ENCODE measurements at places on chromosomes 7 and 10.

DNA sequence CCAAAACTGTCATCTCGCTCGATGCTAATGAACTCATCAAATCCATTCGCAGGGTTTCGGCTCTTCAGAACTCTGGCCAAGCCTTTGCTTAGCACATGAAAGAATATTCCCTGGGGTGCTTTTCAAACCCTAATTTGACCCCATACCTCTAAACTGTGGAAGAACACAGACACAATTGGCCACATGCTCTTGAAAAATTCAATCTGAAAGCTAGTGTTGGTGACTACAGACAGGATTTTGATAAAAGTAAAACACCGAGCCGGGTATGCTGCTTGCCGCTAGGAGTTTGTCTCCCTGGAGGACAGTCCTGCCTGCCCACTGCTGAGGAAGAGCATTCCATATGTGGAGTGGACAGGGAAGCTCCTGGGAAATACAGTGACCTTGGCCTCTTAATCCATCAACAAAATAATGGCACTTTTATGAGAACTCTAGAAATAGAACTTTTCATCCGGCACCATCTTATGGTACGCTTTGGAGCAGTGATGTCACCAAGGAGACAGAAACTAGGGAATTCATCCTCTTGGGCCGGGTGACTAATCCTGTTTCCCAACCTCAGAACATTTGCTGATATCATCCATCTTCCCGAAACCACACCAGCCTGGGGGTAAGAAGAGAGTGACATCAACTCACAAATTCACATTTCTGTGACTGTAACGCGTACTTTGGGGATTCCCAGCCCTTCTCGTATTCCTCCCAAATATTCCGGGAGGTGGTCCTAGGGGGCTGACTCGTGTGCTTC lies 34.2 kb downstream of the MTURN start:
- no peak for DNase-seq

- no peak for DNase-seq
Observed at GRCh38 chr10:47297866-47298540, 2.0 kb upstream of the GDF10 start.

- DNase-seq = no peak
Observed at GRCh38 chr10:6182454-6183098, 20.2 kb upstream of the PFKFB3 start.

DNA sequence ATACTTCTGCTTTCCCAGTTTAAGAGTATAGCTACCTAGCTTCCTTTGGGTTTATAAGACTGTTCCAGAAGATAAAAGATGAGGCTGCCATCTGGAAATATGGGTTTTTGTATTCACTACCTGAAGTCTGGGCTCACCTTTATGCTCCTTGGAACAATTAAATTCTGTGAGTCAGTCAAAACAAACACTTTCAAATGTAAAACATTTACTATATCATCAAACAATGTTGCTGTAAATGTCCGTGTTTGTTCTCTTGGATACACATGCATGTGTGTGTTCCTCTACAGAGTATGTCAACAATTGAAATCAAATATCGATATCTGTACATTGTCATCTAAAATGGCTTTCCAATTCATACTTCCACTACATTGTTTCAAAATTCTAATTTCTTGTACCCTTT lies 525.6 kb downstream of the MDFIC start:
- DNase-seq = no peak

GRCh38 chr10:24822590-24822989 lies 98.9 kb upstream of the ARHGAP21 start:
- no peak for DNase-seq

DNA sequence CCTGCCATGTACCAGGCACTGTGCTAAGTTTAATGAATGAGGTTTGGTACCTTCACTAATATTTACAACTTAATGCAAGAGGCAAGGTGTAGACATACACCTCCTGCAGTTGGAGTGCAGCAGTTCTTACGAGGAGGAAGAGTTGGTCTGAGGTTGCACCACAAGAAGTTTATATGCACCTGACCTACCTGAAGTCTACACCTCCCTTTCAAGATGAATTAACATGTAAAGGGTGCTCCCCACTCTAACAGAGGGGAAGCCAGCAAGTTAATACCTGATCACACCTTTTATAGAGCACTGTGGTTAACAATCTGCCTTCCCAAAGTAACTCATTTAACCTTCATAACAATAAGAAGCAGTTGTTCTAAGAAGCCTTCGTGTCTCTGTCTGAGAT lies 120.0 kb downstream of the LYZL1 start:
- DNase-seq = no peak

GRCh38 chr7:111982804-111983203 lies 223.4 kb downstream of the DOCK4 start:
- no peak for DNase-seq

DNA sequence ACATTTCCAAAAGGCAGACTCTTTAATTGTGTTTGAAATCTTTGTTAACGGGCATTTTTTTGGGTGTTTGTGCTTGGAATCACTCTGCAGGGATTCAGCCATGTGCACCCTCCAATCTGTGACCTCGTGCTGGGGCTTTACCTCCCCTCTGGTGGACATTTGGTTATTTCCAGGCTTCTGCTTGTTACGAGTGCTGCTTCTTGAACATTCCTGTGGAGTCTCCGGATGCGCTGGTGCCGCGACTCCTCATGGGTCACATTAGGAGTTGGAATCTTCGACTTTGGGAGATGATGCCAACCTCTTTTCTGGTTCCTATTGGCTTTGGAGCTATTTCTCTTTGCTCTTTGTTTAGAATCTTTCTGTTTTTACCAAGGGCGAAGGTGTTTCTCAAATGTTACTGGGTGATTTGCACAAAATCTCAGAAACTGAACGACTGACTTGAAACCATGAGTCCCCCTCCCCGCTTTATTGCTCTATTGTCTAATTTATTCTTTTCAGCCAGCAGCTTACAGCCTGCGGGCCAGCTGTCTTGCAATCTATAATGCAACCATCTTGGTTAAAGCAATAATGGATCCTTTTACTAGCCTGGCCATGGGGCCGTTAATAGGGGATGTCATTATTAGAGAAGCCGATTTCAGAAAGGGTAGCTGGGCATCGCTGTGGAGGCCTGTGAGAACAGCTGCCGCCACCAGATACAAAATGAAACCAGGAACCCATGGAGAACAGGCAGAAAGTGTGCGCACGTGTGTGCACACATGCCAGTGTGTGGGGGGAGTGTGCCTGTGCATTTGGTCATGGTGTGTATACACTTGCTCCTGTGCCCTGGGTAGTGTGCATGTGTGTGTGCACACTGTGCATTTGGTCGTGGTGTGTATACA lies 9.9 kb upstream of the DPYSL4 start:
- no peak for DNase-seq

GRCh38 chr7:157969995-157970394 lies 617.6 kb downstream of the PTPRN2 start:
- no peak for DNase-seq

DNA sequence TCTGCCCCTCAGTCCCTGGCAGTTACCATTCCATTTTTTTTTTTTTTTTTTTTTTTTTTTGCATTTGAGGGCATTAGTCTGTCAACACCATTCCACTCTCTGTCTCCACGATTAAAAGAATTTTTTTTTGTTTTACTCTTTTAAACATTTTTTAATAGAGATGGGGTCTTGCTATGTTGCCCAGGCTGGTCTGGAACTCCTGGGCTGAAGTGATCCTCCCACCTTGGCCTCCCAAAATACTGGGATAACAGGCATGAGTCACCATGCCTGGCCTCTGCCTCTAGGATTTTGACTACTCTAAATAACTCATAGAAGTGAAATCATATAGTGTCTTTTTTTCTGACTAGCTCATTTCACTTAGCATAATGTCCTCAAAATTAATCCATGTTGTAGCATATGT lies 16.5 kb upstream of the CLDN3 start:
- no peak for DNase-seq

DNA sequence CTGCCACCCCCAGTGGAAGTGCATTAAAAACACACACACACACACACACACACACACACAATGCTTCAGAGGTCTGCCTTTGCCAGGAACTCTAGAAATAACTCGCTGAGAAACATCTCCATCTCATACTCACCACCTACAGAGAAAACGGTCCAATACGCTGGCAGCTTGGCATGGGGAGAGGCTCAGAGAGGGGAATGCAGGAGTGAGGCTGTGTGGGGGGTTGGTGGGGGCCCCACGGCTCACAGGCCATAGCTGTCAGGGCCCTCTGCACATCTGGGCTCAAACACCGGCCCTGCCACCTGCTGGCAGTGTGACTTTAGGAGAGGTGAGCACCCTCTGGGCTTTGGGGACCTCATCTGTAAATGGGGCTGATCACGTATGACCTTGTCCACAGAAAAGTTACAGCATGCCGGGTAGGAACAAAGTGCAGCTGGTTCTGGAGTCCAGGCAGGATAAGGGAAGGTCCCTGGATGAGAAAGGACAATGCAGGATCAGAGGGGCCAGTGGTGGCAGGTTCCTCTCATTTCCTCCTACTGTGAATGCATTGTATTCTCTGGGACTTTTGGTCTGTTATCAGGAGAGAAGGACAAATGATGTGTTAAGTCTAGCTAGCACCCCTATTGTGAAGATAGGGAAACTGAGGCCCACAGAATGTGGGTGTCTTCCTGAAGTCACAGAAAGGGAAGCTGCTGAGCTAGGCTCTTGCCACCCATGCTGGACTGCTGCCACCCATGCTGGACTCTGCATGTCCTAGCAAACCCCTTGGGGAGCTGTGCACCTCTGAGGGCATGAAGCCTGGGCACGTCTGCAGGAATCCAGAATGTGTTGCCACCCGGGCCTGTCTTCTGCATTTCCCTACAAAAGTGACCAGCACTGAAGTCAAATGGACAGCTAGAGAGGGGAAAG lies 404.6 kb downstream of the RPS24 start:
- DNase-seq = peak; percentile 4

DNA sequence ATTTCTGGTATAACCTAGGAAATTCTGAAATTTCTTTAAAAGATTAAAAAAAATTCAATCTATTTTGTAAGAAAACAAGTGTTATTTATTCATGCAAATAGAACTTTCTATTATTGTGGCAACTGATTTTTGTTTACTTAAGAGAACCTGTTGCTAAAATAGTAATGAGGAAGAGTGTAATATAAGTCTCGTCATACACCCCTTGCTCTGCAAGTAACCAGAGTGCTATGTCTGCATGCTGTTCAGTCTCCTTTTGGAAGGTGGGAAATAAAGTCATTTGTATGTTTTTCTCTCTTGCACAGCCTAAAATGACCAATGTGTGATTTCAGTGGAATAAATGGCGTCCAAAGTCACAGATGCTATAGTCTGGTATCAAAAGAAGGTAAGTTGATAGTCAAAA lies 41.3 kb downstream of the PHTF2 start:
- DNase-seq = peak; percentile 50

GRCh38 chr10:28279878-28280277 lies 23.0 kb downstream of the MPP7 start:
- DNase-seq = no peak

DNA sequence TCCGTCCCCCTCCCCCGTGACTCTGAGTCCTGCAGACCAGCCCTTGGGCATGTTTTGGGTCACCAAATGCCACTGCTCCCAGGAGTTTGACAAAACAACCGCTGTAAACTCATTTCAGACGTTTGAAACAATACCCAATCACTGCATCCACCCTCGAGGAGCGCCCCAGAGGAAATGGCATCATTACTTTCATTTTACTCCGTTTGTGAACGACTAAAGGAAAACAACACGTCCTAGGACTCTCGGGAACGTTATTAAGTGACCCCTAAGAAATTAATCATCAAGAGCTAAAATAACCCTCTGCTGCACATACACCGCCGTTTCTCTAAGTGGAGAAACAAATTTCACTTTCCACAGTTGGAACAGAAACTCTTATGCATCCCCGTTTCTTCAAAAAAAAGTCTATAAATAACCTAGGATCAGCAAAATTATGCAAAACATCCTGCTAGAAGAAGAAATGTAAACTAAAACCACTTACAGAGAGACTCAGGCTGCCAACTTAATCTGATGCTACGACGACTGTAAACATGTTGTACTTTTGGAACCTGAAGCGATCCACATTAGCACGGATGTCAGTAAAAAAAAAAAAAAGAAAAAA lies 109.9 kb upstream of the EFCAB10 start:
- peak; percentile 19 for DNase-seq

DNA sequence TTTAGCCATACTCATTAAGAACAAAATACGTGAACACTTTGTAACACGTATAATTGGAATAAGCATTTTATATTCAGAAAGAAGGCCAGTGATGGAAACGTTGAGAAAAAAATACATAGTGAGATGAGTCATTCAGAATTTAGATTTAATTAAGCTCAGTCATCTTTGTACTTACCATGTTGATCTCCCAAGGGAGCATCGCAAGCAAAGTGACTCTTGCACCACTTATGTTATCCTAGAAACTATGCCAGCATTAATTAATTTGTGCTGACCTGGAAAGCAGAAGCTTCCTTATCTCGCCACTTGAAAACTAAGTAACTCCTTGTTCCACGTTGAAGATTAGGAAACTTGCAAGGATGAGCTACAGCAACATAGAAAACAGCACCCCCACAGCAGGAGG lies 9.7 kb upstream of the MPP7 start:
- DNase-seq = no peak

- DNase-seq = no peak
Observed at GRCh38 chr7:26603631-26604030, 260.8 kb downstream of the SKAP2 start.

DNA sequence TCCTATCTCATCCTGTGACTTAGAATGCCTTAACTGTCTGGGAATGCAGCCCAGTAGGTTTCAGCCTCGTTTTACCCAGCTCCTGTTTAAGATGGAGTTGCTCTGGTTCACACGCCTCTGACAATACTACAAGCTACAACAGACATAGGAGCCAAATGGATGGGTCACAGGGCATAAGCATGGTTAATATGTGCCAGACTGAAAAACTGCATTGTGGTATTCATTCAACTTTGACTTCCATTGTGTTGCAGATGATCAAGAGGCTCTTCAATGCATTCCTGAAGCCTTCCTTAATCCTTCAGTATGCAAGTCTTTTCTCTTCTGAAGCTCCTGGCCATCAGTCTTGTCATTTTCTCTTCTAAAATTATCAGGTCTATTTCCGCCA lies 20.3 kb upstream of the RNF32 start:
- no peak for DNase-seq

DNA sequence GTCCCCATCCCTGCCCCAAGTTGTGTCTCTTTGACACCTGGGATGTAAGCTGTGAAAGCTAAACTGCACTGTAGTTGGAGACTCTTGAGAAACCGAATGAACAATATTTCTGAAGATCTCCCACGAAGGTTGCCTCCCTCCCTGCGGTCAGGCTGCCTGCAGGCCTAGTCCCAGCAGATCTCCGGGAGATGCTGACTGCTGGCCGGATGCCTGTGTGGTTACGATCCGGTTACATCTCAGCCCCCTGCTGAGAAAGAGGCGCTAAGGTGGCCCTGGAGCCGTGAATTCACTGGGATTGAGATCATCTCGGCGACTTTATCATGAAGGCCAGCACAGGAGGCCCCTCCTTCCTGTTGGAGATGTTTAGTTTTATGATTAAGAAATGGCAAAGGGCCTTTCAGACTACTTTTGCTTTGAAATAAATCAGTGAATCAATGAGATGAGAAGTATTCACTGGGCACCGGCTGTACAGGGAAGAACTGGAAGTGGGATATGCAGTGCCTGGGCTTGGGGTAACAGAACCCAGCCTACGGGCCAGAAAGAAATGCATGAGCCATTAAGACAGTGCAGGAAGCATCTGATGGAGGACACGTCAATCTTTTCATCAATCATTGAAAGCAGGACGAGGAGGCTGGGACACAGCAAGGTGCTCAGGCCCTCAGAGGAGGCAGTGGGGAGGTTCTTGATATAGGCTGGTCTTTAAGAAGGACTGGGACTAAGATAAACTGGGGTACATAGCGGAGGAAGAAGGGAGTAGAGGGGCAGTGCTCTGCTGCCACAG lies 177.6 kb downstream of the PRKAG2 start:
- DNase-seq = no peak

GRCh38 chr7:7913504-7913903 lies 55.1 kb upstream of the GLCCI1 start:
- DNase-seq = no peak

- DNase-seq = no peak
Observed at GRCh38 chr10:13924040-13924725, 337.4 kb downstream of the PRPF18 start.

- no peak for DNase-seq
Observed at GRCh38 chr10:110591760-110592159, 24.3 kb downstream of the SMC3 start.

Data from OCI-M1 (cell line).